ENCODE measurements at places on chromosomes 2 and 18.

DNA sequence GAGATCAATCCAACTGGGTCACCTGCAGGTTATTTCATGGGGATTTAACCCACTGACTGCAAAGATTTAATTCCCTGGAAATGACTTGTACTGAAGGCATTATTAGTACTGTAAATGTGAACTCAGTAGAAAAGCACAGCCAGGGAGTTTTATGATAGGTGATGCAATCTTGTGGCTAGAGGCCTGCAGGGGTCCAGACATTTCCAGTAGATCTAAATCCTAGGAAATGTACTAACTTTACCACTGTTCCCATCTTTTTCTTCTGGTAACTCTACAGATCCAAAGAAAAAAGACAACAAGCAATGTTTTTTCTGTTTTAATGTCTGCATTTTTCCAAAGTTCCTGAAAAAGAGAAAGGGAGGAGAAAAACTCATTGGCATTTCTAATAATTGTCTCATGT, 500.1 kb downstream of the ARHGAP15 start:
- DNase-seq = no peak

DNA sequence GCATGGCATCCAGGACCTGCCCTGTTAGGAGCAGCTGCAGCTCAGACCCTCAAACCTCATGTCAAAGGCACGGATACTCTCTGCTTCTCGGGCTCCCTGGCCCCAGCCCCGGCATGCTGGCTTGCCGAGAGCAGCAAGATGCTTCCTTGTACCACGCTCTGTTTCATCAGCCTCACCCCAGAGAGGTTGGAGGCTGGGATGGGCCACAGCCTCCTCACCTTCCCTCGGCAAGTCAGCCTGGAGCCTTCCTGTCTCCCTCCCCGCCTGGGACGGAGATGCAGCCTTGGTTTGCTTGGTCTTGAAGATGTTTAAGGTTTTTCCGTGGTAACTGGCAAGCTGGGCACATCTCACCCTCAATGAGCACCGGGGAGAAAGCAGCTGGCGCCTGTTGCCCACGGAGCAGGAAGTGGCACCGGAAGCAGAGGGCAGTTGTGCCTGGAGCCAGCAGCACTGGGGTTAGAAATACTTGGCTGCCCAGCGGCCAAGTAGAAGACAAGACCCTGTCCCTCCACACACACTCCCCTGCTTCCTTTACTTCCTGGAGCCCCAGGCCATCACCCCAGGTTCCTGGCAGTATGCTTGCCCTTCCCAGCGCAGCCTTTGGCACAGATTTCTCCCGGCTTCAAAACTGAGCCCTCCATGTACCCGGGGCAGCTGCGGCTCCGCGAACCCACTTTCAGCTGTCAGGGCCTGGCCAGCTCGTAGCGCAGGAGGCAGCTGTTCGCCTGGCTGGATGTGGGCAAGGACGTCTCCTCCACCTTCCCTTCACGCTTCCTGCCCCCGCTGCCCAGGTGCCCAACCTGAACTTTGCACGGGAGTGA, 17.4 kb downstream of the FBLN7 start:
- no peak for DNase-seq

GRCh38 chr18:67771271-67771670, 254.8 kb upstream of the DSEL start:
- no peak for DNase-seq

GRCh38 chr2:74206180-74206688, 7.8 kb downstream of the MTHFD2 start:
- no peak for DNase-seq

DNA sequence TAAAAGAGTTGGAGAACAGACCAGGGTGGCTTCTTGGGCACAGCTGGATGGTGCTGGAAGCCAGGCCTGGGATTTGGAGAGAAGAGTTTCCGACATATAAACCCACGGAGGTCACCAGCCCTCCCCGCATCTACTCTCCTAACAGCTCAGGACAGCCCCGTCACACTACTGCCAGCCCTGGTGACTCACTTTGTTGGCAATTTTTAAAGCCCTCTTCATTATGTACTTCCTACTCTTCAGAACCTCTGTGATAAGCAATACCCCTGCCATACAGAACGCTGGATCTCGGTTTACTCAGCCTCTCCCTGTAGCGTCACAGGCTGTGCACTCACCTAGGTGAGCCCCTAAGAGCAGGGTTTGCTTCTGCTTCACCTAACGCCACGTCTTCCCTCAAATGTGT, 48.1 kb downstream of the ID2 start:
- DNase-seq = no peak

DNA sequence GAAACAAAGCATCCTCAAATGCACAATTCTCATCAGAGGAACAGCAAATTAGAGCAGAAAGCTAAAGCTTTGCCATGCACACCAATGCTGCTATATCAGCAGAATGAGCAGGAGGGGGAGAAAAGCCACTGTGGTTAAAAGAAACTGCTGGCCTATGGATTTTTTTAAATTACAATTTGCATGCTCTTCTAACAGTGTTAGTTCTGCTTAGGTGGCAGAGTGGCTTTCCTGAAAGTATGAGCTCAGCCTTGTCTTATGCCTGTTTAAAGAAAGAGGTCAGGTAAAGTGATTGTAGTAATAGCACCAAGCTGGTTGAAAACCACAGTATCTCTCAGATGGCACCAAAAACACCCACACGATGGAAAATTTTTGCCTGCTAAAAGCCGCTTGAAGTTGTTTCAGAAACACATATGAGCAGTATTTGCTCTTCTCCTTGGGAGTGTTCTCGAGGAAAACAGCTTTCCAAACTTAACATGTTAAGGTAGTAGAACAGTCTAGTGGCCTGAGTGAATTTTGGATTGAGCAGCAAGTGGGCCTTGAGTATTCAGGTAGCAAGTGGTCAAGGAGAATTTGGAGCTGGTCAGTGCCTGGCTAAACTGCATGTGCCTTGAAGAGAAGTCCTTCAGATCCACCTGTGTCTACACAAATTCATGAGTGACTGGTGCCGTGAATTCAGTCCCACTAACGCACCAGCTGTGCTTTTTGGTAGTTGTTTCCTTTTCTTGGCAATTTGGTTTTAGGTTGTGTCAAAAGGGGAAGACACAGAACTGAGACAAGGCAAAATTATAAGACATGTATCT, 19.6 kb upstream of the NDUFV2 start:
- DNase-seq = no peak

GRCh38 chr18:22490429-22490846, 72.7 kb upstream of the CTAGE1 start:
- no peak for DNase-seq

DNA sequence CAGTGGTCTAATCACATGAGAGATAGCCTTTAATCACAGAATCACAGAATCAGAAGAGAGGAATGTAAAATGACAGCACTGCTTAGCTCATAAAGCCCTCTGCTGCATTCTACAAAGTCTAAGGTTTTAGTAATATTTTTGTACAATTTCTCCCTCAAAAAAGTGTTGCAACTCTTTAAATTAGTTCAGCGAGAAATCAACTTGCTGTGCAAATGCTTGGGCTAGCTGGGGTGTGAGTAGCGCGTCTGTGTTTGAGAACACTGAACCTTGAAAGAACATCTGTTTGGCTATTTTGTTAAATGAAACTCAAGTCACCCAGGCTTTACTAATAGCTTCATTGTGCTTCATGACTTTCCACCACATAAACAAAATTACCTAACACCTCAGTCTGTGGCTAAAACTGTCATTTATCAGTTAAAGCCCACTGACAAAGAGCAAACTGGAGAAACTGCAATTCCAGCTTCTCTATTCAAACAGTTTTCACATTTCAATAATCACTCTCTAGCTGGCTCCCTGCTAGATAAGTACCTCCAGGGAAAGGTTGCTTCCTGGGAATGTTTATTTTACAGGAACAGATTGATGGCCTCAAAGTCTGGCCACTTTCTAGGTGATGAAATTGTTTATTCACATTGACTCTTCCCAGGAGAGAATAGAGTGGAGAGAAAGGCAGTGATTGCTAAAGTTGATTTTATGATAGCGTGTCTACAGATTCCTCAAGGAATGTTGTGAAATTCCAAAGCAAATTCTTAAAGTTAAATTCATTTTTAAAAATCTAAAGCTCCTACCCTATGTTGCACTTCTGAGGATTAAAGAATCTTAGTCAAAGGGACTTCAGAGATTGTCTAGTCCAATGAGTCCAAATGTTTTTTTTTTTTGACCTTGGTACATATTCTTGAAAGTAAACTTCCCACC, 36.0 kb upstream of the STAT1 start:
- peak; percentile 23 for DNase-seq

DNA sequence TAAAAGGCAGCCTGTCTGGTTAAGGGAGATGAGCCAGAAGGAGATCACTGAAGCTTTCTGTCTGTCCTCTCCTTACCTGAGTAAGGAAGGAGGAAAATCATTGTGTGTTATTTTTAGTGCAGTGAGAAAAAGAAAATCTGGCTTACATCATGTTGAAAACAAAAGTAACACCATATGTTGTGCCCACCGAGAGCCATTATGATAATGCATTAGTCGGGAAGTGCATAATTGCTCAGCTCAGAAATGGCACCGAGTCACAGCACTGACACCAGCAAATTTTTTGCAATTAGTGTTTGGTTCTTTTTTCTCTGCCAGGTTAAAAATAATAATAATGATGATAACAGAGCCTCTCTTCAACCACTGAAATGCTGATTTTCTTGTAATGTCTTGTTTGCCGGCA, 46.6 kb downstream of the HNMT start:
- DNase-seq = no peak

DNA sequence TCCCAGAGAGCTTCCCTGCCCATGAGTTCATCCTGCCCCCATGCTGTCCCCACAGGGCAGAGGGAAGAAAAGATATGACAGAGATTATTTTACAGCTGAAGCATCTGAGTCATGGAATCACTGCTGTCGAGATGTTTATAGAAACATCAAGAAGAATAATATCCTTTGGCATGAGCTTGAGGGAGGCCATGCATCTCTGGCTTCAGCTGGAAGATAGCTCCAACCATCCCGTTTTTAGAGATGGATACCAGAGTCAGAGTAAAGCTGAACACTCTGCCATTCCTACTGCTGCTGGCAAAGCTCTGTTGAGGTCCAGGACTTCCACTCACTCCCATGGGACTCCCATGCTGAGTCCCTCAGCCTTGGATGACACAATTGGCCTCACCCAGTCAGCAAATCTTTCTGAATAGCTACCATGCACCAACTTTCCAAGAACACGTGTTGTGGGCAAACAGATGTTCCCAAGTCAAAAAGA, 167.8 kb downstream of the TTC32 start:
- DNase-seq = no peak

- DNase-seq = peak; percentile 75
Observed at GRCh38 chr2:223563462-223563861, 38.7 kb downstream of the SCG2 start.

DNA sequence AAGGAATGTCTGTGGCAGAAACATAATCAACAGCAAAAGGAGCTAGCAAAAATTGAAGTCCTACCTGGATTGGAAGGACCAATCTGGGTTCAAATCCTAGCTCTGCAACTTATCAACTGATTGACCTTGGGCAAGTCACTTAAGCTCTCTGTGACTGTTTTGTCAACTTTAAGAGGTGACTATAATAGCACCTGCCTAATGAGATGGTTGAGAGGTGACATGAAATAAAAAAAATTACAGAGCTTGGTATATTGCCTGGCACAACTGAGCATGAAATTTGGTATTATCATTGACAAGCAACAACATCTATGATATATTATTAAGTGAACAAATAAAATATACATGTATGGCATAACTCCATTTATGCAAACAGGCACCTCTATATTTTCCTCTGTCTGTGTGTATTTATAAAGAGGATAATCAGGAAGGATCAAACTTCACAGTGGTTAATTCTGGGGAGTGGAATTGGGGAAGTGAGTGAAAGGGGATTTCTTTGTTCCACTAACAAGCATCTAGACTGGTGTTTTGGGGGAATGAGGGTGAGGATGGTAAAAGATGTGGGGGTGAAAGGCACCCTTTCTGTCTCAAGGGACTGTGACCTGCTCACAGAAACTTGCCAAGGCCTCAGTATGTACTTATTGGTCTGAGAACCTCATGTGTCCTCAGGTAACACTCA, 132.8 kb upstream of the SERTAD2 start:
- DNase-seq = no peak
